ENCODE measurements at places on chromosomes 12 and 14.
A peak's percentile ranks its signal among the peaks of the same experiment; 100 is the strongest.

DNA sequence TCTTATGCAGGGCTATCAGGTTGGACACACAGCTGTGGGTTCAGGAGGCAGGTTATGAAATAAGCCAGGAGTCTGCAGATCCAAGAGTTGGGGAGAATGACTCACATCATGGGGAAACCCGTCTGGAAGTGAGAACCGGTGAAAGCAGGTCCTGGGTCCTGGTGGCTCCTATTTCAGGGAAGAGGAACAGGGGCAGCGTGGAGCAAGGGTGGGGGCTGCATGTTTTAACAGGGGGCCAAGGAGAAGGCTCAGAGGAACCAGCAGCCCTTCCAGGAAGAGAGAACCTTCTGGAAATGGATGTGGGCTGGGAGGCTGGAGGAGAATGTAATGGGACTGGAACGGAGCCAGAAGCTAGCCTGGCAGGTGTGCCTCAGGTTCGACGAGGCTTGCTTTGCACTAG lies 7.8 kb upstream of the KRT74 start:
- no peak for DNase-seq

- DNase-seq, result peak; percentile 38
Measured at GRCh38 chr12:51424662-51425539, at the start of gene SLC4A8. Gene SLC4A8, plus strand, starts transcription at chr12:51424831. Its CDS starts 157 bp downstream, at chr12:51424988.

DNA sequence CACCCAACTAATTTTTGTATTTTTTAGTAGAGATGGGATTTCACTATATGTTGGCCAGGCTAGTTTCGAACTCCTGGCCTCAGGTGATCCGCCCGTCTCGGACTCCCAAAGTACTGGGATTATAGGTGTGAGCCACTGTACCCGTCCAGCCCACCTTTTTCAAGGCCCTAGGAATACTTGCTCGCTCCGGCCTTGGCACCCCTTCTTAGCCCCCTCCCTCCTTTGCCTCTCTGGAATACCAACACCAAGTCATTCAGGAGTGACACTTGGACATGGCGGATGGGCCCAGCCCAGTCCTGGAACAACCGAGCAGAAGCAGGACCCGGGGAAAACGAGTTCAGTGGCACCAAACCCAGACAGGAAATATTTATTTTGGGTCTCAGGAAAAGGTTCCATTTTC lies 29.1 kb downstream of the PLEKHG3 start:
- no peak for DNase-seq

- no peak for DNase-seq
Measured at GRCh38 chr12:119556854-119557253, 36.7 kb upstream of the TMEM233 start.

DNA sequence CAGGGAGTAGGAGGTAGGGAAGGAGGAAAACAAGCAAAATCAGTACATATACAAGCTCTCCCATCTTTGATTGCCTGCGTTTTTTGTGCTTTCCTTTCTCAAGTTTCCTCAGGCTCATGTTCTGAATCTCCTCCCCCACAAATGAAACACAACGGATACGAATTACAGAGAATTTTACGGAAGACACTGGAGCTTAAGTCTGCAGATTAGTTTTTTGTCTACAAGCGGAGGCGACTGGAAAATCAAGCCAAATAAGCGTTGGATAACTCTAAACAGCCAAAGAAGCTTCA lies 612 bp downstream of the WBP11 start:
- no peak for DNase-seq

GRCh38 chr12:31260840-31261239 lies 65.1 kb downstream of the SINHCAF start:
- DNase-seq, result no peak

DNA sequence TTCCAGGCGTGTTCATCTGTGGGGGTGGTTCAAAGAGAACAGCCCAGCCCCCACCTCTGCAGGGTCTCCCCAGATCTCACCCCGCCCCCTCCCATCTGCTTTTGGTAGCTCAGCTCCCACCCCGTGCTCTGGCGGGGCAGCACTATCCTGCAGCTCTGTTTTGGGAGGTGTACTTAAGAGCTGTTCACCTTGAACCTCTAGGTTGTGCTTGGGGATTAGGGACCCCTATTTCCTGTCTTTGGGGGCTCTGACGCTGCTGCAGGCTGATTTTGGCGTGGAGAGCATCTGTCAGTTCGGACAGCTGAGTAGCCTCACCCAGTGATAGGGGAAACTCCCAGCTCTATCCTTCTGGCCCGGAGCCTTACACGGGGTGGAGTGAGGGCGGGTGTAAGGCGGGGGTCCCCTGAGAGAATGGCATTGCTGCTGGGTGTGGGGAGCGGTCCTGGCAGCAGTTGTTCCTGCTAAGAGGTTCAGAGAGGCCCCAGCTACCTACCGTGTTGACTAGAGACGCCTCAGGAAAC lies 765 bp downstream of the TMEM120B start:
- no peak for DNase-seq

GRCh38 chr12:89836026-89836425 lies 127.4 kb upstream of the ATP2B1 start:
- DNase-seq, result no peak

- DNase-seq, result no peak
Measured at GRCh38 chr12:54723379-54724256, 75.5 kb upstream of the DCD start.

- DNase-seq, result no peak
Measured at GRCh38 chr12:53123578-53124351, 20.5 kb downstream of the SOAT2 start.

GRCh38 chr12:79547735-79548609 lies 142.8 kb downstream of the PAWR start:
- DNase-seq, result no peak

All from T follicular helper cell (primary cell).